ENCODE measurements at places on chromosomes 5 and 9.

GRCh38 chr9:34127035-34127948 lies 794 bp upstream of the DCAF12 start:
- no peak for DNase-seq

- no peak for DNase-seq
Observed at GRCh38 chr9:124795881-124796431, 19.0 kb downstream of the OLFML2A start.

GRCh38 chr5:146273109-146273508 lies 65.5 kb upstream of the POU4F3 start:
- DNase-seq: no peak

DNA sequence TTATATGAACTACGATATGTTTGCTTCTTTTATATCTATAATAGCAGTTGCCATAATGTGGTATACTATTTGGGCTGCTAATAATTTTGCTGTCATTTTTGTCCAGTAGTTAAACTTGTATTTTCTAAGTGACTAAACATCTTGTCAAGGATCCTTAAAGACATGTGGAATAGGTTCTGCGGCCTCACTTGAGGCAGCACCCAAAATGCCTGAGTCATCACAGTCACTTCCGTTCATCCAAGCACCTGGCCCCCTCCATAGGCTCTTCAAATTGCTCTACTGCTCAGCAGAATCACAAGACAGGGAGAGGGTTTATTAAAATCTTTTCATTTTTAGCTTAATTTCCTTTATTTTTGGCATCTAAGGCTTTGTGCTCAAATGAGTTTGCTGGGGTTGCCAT lies 259.1 kb downstream of the AOPEP start:
- DNase-seq: no peak

DNA sequence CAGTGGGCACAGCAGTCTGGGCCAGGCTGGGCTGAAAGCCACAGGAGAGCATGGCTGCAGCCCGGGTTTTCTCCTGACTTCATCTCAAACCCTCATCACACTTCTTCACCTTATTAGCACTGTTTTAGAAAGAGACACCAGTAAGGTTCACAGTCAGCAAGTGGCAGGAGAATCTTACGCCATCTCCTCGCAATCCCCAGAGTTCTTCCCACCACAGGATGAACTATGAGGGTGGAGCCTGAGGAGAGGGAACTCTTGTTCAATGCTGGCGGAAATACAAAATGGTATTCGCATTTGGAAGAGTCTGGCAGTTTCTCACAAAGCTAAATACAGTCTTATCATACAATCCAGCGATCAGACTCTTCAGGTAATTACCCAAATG lies 14.7 kb downstream of the BICD2 start:
- DNase-seq: no peak

DNA sequence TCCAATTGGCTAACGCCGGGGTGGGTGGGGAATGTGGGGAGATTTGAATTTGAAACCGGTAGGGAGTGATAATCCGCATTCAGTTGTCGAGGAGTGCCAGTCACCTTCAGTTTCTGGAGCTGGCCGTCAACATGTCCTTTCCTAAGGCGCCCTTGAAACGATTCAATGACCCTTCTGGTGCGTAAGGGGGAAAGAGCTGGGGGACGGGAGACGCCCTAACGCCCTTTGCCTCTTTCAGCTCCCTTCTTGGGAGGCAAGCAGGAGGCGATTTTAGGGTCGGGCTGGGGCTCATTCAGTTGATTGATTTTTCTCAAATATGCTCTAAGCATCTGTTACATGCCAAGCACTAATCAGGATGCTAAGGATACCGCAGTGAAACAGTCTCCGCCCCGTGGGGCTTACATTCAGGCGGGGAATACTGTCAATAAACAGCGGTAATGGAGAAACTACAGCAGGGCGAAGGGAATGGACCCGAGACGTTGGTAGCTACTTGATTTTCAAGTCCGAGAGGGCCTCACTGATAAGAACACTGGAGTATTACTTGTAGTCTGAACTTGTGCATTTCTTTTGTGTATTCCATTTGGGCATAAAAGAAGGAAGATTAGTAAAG lies at the start of gene HMMR:
Gene HMMR (plus strand): TSS at position 71 of the 610 bp plus-strand sequence. CDS start 61 bp downstream, at position 132.
- DNase-seq: no peak

DNA sequence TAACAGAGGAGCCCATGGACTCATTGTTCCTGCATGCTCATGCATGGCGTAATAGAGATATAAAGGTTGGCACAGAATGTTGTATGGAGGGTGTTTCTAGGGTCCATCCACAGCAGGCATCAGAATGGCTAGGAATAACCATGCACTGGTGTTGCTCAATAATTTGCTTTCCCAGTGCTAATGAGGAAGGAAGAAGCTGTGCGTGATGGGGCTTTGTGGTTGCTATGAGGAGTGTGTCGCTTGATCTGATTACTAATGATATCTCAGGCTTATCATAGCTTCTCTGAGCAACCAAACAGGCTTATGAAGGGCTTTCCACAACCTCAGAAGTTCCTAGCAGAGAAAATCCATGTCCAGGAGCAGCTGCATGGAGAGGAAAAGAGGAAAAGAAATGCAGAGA lies 151.3 kb upstream of the TRPC7 start:
- DNase-seq: no peak

DNA sequence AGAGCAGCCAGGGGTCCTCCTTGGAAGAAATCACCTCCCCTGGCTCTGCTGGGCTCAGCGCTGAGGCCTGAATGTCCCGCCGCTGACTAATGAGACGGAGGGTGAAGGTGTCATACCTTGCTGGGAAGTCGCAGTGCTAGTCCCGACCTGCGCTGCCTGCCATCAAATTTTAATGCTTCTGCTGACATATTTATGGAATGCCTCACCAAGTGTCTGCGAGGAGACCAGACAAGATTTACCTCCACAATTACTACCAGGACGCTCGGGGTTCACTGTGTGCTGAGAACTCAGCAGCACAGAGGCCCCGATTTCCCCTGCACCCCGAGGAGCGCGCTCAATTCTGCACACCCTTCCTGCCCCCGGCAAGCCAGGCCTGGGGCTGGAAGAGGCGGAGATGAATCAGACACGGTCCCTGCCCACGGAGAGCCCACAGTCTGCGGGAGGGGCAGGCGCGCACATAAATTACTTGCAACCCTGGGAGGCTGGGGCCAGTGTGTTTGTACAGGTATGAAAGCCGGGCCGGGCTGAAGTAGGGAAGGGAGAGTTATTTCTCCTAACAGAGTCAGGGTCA lies 175.2 kb downstream of the PAX5 start:
- no peak for DNase-seq

DNA sequence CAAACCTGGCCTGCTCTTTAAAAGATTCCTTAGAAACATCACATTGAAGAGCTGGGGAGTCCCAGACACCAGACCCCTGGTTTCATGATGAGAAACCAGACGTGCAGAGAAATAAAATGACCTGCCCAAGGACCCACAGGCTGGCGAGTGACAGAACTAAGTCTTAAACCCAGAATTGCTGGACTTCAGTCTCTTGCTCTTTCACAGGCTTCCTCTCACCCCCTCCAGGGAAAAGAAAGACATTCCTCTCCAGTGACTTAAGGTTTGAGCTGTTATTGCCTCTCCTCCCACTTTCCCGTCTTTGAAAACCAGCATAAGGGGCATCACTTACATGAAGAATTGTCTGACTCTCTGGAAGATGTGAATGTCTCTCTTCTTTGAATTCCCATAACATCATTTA lies 535.2 kb downstream of the IRX1 start:
- no peak for DNase-seq

DNA sequence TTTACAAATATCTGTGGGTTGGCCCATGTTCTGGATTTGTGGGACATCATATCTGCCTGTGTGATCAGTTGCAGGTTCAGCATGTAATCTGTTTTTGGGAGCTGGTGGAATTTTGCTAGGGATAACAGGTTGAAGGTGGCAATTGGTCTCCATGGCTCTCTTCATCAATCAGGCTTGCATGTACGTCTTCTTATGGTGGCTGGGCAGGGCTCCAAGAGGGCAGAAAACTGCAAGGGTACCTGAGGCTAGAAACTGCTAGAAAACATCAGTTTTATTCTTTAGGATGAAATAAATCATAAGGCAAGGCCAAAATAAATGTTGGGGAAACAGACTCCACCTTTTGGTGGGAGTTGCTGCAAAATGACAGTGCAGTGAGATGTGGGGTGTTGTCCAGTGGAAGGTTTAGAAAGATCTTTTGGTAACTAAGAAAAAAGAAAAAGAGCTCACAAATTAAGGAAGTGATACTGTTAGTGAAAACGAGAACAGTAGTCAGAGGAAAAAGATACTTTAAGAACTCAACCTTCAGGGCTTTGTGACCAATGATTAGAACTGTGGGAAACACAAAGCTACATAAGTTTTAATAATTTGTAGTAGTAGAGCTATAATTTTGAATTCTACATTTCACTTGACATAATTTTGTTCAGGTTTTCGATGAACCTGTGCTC lies 300.7 kb upstream of the IZUMO3 start:
- DNase-seq: no peak

GRCh38 chr9:89001917-89002540 lies 10.8 kb downstream of the S1PR3 start:
- DNase-seq: no peak

DNA sequence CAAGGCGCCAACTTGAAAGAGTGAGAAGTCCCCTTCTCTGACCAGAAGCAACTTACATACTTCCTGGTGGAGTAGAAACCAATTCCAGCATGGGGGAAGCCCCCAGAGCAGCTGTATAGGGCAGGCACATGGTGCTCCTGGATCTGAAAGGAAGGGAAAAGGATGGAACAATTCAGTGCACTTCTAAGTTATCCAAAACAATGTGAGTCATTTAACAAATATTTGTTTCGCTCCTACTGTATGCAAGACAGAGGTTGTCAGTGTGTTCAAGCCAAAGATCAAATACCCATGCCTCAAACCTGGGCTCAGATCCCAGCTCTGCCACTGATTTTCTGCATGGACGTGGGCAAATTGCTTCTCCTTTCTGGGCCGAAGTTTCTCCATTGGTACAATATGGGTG lies 67.1 kb downstream of the LHX2 start:
- no peak for DNase-seq

Data from stimulated activated CD4-positive, alpha-beta T cell treated with anti-CD3 and anti-CD28 coated beads, Interleukin-1b, Interleukin-23, amount 100 ng/mL, for 24 hours (primary cell).